ENCODE measurements at places on chromosomes 6 and 20.

- DNase-seq: no peak
Observed at GRCh38 chr20:49704932-49705336, 8.7 kb downstream of the B4GALT5 start.

- DNase-seq: no peak
Observed at GRCh38 chr6:24673625-24674024, 6.7 kb downstream of the ACOT13 start.

GRCh38 chr6:154891901-154892300 lies 103.2 kb upstream of the TIAM2 start:
- no peak for DNase-seq

- no peak for DNase-seq
Observed at GRCh38 chr6:164836486-164836885, 472.9 kb downstream of the C6orf118 start.

DNA sequence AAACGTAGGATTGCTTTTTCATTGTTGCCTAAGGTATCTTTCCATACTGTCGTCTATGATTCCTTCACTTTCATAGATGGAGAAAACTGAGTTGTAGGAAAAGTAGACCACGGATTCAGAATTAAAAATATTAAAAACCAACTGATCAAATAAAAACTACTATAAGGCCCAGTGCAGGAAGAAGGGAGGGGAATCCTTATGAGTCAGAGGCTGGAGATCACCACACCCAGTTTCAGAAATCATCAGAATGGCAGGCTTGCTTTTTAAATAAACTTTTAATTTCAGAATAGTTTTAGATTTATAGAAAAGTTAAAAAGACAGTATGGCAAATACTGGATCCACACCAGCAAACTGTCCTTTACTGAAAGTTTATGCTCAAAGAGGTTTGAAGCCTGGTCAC lies 32.0 kb upstream of the POPDC3 start:
- DNase-seq: no peak

GRCh38 chr6:168364793-168365421 lies 45.3 kb upstream of the DACT2 start:
- no peak for DNase-seq

- DNase-seq: no peak
Observed at GRCh38 chr6:106805771-106806170, 168.8 kb downstream of the CD24 start.

- no peak for DNase-seq
Observed at GRCh38 chr20:16063881-16064280, 509.4 kb downstream of the KIF16B start.

DNA sequence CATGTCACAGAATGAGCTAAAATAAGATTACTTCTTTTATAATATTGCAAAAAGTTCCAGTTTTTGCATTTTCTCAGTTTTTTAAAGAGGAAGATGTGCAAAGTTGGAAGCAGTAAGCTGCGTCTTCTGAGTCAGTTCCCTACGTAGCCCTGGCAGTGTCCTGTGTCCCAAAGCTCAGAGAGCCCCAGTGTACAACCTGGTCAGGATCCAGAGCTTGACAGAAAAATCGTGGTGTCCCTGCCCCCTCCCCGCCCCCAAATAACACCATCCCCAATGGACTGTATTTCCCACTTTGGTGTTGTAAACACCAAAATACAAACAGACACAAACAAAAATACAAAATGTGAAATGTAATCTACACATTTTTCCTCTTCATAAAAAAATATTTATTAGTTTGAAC lies 4.6 kb downstream of the SLC2A4RG start:
- DNase-seq: no peak

GRCh38 chr6:111154981-111155380 lies 67.7 kb downstream of the SLC16A10 start:
- no peak for DNase-seq

GRCh38 chr6:152161501-152161900 lies 354.0 kb downstream of the ESR1 start:
- DNase-seq: no peak

- DNase-seq: no peak
Observed at GRCh38 chr6:130057495-130057894, 39.1 kb downstream of the L3MBTL3 start.

DNA sequence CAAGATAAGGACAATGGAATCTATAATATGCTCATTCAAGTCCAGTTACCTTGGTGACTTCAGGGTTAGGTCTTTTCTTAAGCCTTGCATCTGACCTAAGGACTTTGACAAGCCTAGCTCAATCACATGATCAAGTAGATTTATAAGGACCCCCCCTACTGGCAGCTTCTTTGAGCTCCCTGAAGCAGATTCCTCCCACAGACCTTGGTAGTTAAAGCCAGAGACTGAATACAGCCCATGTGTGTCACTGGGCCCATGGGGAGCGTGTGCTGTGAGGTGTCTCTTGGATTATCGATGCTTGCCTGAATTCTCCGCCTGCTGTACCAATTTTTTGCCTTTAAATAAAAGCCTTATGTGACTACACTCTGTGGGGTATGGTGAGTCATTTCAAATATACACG lies 372.7 kb upstream of the RGS17 start:
- no peak for DNase-seq

DNA sequence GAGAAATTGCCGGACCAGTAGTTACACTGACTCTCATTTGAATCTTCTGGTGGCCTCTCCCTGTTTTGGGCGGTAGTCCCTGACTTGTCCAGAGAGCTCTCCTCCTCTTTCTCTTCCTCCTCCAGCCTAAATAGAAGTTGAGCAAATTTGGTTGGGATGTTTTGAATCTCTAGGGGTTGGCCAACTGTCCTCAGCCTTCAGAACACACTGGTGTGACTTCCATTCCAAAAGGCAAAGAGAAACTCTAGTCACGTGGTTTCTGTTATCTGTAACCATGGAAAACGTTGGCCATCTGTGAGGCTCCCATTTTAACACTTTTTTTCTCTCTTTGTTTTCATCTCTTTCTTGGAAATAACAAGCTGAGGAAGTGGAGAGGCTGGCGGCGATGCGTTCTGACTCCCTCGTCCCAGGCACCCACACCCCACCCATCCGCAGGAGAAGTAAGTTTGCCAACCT lies 275.3 kb downstream of the TBC1D7 start:
- DNase-seq: no peak

- DNase-seq: no peak
Observed at GRCh38 chr6:91480402-91480801, 893.5 kb upstream of the MAP3K7 start.

- DNase-seq: no peak
Observed at GRCh38 chr6:30940361-30940986, at the start of gene MUCL3. Gene MUCL3, plus strand, starts transcription at chr6:30940973. Its CDS starts 27 bp downstream, at chr6:30941000.

GRCh38 chr6:4327841-4328240 lies 192.5 kb upstream of the ECI2 start:
- DNase-seq: no peak

- no peak for DNase-seq
Observed at GRCh38 chr6:127092466-127092865, 26.0 kb upstream of the RSPO3 start.

- DNase-seq: no peak
Observed at GRCh38 chr6:85482206-85482904, 32.5 kb downstream of the NT5E start.

DNA sequence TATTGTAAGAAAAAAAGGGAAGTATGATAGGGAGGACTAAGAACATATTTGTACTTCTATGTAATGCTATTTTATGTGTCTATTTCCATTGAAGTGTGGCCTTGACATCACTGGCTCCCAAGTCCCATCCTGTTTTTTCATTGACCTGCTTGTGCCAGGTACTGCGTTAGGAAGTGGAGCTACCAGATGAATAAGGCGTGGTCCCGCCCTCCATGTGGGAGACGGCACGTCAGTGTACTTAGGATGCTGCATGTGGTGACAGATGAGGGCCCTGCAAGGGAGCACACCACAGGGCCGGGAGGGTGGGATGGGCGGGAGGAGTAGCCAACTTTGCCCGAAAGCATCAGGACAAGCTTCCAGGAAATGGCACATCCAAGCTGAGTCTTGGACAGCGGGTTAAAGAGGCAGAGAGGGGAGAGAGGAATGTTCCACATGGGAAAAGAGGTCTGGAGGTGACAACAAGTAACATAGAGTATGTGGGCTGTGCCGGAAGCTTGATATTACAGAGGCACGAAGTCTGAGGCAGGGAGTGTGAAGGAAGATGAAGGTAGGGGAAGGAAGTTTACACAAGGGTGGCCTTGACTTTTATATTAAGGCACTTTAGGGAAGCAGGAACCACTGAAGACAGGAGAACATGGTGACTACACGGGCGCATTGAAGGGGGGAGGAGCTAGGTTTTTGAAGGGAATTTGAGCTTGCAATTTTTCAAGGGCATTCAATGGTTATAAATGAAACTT lies 140.6 kb downstream of the MTHFD1L start:
- DNase-seq: no peak

- DNase-seq: no peak
Observed at GRCh38 chr6:32885698-32886286, 31.8 kb downstream of the PSMB9 start.

DNA sequence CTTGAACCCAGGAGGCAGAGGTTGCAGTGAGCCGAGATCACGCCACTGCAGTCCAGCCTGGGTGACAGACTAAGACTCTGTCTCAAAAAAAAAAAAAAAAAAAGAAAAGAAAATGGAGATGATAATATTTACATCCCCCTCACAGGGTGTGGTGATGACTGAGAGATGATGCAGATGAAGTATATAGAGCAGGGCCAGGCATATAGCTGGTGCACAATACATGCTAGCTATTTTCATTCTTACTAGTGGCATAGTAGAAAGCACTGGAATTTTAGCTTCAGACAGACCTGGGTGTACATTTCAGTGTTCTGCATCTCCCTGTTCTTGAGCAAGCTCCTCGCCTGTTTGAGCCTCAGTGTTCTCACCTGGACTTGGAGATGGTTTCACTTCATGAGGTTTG lies 36.9 kb downstream of the CEBPB start:
- no peak for DNase-seq

GRCh38 chr6:43907789-43908472 lies 137.9 kb downstream of the VEGFA start:
- no peak for DNase-seq

DNA sequence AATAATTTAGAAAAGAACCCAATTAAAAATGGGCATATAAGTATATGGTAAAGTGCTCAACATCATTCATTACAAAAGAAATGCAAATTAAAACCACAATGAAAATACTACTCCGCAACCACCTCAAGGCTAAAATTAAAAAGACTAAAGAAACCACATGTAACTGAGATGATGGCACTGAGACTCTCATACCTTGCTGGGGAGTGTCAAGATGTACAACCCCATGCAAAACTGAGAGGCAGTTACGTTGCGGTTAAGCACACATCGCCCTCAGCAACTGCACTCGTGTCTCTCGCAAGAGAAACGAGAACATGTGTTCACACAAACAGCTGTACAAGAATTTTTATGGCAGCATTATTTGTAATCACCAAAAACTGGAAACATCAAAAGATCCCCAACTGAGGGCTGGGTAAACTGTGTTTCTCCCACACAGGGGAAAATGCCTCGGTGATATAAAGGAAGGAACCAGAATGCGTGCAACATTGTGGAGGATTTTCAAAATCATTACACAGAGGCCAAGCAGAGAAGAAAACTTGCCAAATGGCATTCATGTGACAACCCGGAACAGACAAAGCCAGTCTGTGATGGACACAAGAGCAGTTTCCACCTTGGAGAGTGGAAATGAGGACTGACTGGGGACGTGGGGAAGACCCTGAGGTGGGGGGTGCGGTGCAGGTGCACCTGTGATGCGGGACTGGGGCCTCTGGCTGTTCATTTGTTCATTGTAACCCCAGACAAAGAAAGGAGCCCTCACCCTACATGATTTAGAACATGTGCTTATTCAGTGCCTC lies 144.9 kb downstream of the WDR27 start:
- peak; percentile 54 for DNase-seq

DNA sequence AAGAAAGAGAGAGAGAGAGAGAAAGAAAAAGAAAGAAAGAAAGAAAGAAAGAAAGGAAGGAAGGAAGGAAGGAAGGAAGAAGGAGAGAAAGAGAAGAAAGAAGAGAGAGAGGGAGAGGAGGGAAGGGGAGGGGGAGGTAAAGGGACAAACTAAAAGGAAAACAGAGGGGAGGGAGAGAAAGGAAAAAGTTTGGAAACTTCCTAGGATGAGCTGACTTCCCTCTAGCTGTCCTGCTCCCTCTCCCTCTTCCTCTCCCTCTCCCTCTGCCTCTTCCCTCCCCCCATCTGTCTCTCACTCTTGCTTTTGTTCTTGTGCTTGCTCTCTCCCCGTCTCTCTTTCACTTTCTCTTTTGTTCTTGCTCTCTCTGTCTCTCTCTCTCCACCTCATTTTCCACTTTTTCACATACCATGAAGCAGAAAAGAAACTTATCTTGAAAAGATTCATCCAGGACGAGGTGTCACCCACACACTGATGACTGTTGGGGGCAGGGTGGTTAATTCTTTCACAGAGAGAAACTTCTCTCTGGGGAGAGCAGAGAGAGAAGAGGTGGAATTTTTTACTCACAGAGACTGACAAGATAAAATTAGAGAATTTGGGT lies 56.4 kb upstream of the DUSP22 start:
- peak; percentile 62 for DNase-seq

DNA sequence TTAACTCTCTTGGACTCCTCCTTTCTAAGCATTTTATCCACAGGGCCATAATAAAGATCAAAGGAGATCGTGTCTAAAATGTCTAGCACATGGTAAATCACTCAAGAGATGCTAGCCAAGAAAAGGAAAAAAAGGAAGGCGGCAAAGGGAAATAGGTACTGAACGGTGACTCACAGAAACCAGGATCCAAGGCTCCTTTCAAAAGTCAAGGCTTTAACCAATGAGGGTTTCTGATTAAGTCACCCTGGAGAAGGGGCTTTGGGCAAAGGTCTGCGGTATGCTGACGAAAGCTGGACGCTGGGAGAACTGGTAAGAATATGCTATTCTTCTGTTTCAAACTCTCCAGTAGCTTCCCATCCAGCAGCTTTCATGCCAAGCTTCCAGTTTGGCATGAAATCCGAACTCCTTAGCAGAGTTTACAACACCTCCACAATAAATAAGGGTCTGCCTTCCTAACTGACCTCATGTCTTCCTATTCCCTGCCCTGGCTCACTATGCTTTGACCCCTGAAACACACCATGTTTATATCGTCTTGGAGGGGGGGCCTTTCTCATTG lies 1.0 kb downstream of the TOMM34 start:
- no peak for DNase-seq

DNA sequence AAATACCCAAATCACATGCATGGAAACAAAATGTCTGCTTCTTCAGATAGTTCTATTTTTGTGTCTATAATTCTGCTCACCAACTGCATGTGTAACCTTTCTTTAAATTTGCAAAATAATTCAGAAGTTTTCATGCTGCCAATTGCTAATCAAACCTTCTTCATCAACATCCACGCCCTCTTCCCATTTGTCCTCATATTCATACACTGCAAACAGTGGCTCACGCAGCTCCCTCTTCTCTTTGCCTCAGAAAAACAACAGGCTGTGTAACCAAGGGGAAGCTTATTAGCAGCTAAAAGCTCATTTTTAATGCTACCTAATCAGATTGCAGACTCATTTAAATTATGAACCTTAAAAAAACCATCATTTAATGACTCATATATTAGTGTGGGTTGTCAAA lies 555.0 kb upstream of the EPHA7 start:
- no peak for DNase-seq

- no peak for DNase-seq
Observed at GRCh38 chr6:29826271-29826670, 1.4 kb upstream of the HLA-G start.

DNA sequence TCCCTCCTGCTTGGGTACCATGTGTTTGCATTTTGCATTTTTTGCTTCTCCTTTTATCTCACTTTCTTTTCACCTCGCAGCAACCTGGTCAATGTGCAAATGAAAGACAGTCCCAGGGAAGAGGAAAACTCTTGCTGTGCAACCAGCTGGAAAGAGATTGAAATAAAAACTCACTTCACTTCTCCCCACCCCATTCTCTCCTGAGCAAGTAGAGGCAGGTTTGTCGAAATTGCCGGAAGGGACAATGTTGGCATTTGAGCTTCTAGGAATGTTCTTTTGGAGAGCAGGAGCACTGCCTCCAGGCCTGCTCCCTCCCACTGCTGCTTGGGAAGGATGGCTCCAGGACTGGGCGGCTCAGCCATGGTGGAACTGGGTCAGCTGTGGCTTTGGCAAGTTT lies 30.6 kb downstream of the KCNG1 start:
- no peak for DNase-seq
